Fibroblast of skin of left biceps (primary cell): ENCODE measurements at places on chromosomes 3 and 15.

DNA sequence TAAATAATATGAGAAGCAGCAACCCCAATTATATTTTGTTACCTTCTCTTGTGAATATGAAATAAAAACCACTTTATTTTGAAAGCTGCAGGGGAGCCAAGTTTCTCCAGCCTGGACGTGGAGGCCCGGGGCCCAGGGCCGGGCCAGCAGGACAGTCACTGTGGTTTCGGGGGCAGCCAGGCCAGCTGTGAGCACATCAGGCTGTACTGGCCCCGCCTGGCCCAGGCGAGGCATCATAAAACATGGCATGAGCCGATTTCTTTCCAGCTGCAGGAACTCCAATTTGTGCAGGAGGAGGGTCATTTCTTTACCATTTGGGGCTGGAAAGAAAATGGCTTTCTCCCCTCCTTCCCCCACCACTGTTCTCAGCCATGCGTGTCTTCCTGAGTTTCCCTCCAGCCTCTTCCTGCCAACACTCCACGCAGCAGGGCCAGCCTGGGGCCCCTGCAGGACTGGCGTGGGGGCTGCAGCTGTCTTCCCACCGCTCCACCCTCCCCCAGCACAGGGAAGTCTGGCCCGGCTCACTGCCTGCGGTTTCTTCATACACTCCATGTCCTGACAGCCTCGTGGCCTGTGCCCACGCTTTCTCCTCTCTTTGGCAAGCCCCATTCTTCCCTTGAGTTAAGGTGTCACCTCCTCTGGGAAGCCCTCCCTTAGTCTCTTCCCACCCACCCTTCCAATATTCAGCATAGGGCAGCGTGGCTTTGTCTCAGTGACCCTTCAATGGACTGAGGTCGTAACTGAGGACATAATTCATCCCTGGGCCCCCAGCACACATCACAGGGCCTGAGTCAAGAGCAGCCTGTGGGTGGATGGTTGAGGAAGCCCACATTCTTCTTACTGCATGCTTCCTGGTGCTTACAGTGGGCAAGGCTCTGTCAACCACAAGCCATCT lies 135.8 kb downstream of the CHSY1 start:
- DNase-seq = no peak

DNA sequence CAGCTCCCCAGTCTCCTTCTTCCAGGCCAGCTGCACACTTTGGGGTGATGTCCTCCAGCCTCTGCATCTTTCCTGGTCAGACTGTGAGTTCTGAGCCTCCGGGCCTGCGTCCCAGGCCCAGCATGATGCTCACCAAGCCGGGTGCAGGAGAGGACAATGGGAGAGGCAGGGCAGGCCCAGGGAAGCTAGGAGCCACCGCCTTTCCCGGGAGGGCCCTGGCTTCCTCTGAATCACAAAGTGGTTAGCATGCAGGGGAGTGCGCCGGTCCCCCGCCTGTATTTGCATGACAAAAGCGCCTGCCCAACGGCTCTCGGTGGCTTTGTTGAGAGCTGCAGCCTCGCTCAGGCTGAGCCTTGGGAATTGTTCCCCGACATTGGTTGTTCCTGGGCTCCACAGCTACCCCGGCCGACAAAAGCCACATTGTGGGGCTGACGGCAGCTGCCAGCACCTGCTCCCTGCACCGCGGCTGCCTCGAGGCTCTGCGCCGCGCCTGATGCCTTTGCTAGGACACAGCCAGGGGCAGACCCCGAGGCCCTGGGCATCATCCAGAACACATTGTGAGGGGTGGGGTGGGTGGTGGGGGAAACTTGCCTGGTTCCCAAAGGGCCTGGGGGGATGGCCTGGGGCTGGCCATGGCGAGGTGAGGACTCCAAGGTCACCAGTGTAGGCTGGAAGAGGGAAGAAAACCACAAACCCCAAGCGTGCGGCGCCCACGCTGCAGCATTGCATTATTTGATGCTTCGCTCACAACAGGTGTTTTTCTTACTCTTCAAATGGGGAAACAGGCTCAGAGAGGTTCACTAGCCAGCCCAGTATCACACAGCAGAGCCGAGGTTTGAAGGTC lies 20.0 kb upstream of the KLF13 start:
- no peak for DNase-seq

GRCh38 chr15:72289597-72290325 lies 17.4 kb upstream of the PARP6 start:
- no peak for DNase-seq

DNA sequence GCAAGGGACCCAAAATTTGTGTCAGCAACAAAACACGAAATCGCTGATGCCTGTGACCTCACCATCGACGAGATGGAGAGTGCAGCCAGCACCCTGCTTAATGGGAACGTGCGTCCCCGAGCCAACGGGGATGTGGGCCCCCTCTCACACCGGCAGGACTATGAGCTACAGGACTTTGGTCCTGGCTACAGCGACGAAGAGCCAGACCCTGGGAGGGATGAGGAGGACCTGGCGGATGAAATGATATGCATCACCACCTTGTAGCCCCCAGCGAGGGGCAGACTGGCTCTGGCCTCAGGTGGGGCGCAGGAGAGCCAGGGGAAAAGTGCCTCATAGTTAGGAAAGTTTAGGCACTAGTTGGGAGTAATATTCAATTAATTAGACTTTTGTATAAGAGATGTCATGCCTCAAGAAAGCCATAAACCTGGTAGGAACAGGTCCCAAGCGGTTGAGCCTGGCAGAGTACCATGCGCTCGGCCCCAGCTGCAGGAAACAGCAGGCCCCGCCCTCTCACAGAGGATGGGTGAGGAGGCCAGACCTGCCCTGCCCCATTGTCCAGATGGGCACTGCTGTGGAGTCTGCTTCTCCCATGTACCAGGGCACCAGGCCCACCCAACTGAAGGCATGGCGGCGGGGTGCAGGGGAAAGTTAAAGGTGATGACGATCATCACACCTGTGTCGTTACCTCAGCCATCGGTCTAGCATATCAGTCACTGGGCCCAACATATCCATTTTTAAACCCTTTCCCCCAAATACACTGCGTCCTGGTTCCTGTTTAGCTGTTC lies 34.9 kb downstream of the CHDH start:
- no peak for DNase-seq

GRCh38 chr3:73739791-73740453 lies 115.2 kb upstream of the PDZRN3 start:
- peak; percentile 57 for DNase-seq

DNA sequence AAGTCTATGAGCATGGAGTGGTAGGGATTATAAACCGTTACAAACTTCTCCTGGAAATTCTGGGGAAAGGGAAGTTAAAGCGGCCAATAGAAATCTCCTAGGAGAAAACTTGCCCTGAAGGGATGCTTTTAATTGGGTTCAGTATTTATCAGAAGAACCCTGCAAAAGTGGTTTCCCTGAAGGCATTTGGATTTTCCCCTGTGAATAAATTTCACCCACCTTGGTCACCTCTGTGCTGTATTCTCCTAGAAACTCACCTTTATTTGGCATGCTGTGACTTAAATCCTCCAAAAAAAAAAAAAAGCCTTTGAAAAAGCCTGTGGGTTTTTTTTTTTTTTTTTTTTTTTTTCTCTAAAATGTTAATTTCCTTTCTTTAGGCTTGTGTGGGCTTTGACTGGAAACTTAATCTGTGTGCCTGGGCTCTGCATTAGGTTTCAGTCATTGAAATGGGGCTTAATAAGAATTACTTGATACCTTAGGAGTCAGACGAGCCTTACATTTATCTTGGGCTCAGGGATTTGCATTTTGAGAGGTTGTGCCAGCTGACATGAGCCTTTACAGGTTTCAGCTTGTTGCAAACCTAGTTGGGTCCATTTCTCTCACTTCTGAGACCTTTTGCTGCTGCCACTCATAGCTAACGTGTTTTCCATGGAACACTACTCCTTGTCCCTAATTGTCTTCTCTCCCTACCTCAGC lies 22.0 kb downstream of the TGFBR2 start:
- no peak for DNase-seq

DNA sequence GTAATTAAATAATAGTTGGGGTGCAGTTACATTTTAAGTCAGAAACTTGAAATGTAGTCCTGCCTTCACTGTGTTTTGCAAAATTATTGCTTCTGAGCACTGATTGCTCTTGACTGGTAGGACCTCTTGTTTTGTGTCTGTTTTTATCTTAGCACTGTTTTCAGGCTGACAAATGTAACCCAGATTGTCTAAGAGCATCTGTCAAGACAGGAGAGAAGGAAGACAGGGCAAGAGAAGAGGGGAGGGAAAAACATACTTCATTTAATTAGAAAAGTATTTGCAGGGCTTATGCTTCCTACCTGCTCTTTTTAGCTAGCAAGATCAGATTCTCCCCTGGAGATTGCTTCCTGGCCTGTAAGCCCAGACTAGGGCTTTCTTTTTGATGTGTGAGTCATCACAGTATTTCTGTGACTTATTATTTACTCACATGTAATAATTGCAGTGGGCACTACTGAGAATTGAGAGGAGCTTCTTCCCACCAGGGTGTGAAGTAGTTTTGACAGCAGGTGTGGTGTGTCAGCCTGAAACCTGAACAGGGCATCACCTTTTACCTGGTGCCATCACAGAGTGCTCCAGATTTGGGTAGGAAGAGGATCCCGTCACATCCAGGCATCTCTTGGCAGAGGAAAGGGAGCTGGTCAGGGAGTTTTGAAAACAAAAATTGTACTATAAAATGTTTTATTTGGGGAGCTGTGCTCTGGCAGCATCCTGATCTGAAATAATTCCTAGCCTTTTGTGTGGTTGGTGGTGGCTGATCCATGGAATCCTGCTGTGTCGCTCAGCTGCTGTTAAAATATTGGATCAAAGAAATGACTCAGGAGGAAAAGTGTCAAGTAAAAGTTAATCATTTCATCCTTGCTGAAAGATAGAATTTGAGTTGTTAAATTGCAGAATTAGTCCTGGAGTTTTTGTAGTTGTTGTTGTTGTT lies 98.2 kb downstream of the TMEM108 start:
- no peak for DNase-seq

DNA sequence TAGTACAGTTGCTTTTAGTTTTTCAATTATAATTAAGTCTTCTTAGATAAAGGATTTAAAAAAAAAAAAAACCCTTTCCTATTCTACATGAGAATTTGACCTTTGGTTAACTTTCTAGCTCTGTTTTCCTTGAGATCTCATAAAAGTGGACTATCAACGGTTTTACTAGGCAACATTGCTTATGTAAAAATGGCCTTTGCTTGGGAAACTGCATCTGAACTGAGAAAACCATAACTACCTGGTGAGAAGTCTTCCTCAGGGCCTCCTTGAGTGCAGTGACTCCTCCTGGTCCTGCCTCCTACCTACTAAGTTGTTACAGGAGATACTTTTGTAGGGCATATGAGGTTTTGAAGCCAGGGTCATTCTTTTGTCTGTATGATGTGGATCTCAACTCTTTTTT lies 42.1 kb upstream of the ACVR2B start:
- DNase-seq = no peak

DNA sequence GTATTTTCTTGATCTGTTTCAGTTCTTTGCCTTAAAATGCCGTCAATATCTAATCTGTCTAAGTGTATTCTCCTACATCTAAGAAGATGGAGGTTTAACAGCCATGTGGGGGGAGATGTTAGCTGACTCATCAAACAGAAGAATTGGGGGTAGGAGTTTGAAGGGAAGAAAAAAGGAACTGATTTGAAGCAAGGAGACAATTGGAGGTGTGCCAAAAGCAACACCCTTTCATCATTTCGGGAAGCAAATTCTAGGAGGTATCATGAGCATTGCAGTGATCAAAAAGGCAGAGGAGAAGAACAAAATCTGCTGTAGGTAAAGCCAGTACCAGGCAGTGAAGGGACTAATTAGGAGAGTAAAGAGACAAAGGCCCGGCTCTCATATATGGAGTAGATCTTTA lies 337.3 kb upstream of the TBC1D5 start:
- no peak for DNase-seq
